T-helper 2 cell (primary cell): ENCODE measurements at places on chromosomes 6 and 20.

GRCh38 chr6:130018744-130019325 is 454 bp downstream of the L3MBTL3 start:
- DNase-seq = peak; percentile 13

DNA sequence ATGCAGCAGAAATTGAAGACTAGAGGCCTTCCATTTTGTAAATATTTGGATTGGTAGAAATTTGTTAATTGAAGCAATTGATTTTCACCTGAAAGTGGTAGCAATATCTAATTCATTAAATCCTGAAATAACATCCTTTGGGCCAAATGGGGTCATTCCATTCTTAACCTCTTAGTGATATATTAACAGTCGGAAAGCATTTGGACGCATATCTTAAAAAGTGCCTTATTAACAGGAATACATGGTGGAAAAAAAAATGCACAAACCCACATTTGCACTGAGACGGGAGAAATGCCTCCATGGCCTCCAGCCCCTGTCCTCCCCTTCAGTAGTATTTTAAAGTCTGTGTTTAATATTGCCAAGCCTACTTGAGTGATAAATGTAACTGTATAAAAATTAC is 205.5 kb downstream of the TFAP2B start:
- DNase-seq = no peak

DNA sequence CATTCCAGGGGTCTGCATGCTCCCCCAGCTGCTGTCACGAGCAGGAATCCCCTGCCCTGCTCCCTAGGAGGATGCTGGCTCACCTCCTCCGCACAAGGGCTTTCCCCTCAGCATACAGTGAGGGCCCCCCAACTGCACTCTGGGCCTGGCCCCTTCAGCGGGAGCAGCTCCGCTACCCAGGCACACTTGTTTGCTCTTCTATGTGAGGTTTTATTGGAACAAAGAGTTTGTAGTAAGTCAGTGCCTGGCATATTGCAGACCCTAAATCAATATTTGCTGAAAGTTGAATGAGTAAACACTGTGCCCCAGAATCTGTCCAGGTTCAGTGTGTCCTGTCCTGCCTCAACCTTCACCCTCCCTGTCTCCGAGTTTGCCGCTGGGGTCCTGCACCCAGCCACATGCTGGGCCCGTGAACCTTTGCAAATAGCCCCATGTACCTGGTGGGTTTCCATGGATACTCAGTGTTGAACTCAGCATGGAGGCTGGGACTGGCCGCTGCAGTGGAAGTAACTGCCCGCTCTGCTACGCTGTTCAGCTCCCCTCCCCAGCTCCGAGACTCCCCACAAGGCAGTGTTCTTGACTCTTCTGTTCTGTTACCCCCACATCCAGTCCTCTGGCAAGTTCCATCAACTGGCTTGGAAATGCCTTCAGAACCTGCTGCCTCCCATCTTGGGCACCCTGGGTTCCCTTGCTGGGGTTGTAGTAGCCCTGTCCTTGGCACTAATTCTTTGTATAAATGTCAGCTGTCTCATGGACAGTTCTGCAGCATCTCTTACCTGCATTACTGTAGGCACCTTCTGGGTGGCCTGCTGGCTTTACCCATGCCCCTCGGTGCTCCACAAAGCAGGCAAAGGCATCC is 15.7 kb downstream of the SLC22A1 start:
- DNase-seq = no peak

- DNase-seq = no peak
Observed at GRCh38 chr20:25220810-25221591, 25.5 kb downstream of the ENTPD6 start.

GRCh38 chr6:111652156-111652555 is 46.5 kb upstream of the TRAF3IP2 start:
- DNase-seq = no peak
